Neural crest cell (in vitro differentiated cells): ENCODE measurements at places on chromosomes 4 and X. TPM values are rescaled to one million over a fixed set of nuclear protein-coding genes. Genes with fewer than 3 reads are reported as not detected.

DNA sequence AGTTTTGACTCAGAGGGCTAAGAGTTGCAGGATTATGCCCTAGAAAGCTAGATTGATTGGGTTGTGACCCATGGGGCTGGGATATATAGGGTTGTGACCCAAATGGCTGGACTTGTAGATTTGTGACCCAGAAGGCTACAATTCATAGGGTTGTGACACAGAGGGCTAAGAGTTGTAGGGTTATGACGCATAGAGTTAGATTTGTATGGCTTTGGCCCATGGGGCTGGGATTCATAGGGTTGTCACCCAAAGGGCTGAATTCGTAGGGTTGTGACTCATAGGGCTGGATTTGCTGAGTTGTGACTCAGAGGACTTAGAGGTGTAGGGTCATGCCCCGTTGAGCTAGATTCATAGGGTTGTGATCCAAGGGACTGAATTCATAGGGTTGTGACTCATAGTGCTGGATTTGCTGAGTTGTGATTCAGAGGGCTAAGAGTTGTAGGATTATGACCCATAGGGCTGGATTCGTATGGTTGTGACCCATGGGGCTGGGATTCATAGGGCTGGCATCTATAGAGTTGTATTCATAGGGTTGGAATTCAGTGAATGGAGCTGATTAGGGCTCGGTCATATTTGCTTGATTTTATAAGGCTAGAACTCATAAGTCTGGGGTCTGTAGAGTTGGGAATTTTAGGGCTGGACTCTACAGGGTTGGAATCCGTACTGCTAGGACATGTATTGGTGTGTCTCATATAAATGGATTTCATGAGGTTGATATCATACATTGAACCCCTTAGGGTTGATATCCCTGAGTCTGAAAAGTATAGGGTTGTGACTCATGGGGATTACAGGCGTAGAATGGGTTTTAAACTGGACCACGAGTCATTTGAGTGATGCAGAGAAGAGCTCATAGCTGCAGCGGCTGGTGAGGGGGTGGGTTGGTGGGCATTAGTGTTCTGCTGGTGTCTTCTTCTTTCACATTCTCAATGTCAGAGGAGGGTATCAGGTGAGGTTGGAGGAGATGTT, 125.7 kb downstream of the CRLF2 start:
- H3K27me3 ChIP-seq, result peaks cover 17% of the 10 kb centered on the region
- H3K4me1 ChIP-seq, result no peaks in the 10 kb centered on the region
- no peak overlapping the region for H3K4me3 ChIP-seq
- H3K36me3 ChIP-seq, result peaks cover 10% of the 10 kb centered on the region
- DNase-seq, result no peak
- no peak overlapping the region for H3K27ac ChIP-seq

DNA sequence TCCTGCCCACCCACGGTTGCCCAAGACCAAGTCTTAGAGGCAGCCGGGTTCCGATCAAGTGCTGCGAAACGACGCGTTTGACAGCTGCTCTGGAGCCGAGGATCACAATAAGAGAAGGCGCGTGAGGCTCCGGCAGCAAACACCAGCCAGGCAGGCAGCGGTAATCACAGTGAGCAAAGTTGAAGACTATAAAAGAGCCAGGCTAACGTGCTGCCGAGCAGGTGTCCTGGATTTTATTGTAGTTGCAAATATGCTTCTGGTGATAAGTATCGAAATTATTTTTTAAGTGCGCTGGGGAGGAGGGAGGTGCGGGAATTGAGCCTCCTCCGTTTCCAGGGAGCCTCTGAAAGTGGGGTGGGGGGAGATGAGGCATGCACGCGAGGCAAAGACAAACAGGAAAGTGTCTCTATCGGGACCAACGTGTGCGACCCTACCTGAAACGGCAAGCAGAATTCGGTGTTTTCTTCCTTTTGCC, 590 bp downstream of the GABRA2 start:
- H3K27me3 ChIP-seq, result peaks cover 80% of the 10 kb centered on the region
- peaks cover 19% of the 10 kb centered on the region for H3K4me1 ChIP-seq
- peak; percentile 12 for DNase-seq
- no peaks in the 10 kb centered on the region for H3K36me3 ChIP-seq
- peak overlapping the region; percentile 90 for H3K4me3 ChIP-seq
- H3K27ac ChIP-seq, result no peak overlapping the region

The ABLIM2 gene
- 3.8 and 6.8 TPM in 2 replicates for total RNA-seq

The CLTRN gene
- 0.80 and 1.1 TPM in 2 replicates for total RNA-seq

GRCh38 chr4:2663275-2663674, 92.9 kb downstream of the TNIP2 start:
- H3K36me3 ChIP-seq, result peaks cover 18% of the 10 kb centered on the region
- no peaks in the 10 kb centered on the region for H3K27me3 ChIP-seq
- no peaks in the 10 kb centered on the region for H3K4me1 ChIP-seq
- no peak overlapping the region for H3K4me3 ChIP-seq
- no peak overlapping the region for H3K27ac ChIP-seq

The CCDC110 gene
- total RNA-seq, result 0.14 and 0.16 TPM in 2 replicates

DNA sequence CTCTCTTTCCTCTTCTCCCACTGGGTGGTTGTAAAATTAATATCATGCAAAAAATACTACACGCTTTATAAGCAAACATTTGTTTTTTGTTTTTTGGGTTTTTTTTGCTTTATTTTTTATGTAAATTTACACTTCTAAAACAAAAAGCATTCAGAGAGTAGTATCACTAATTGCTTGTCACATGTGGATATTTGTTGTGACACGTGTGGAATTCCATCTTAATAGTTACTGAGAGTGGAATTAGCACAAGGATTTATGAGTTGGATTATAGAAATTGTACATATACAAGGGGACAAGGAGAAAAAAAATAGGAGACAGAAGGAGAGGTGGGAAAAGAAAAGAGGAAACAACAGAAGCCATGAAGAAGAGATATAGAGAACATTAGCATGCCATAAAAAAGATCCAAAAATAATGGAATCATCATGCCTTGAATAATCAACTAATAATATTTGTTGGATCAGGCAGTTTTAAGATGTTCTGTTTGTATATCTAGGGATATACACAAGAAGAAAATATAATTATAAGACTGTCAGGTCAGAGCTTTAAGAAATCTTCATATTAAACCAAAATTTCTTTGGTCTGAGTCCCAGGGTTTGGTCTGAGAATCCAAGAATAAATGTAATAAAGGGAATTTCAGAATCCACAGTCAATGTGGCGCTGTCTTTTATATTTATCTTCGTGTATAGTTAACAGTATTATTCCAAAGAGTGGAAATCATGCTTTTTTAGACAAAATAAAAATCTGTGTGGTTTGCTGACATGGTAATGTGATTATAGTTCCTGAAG, 98.5 kb upstream of the INTU start:
- no peak overlapping the region for H3K4me3 ChIP-seq
- no peaks in the 10 kb centered on the region for H3K36me3 ChIP-seq
- no peak for DNase-seq
- no peaks in the 10 kb centered on the region for H3K27me3 ChIP-seq
- peaks cover 5% of the 10 kb centered on the region for H3K4me1 ChIP-seq

DNA sequence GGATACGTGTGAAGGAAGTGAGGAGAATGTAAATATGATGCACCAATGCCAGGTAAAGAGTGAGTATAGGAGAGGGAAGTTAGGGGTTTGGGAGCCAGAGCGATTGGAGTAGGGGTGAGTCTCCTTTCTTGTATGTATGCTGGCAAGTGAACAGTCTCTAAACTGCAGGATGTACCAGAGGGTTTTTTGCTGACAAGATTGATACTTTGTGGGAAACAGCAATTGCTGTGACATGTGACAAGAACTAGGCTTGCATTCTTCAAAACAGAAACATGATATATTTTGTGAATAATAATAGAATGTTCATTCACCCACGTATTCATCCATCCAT, 706 bp downstream of the CHIC1 start:
- peak overlapping the region; percentile 99 for H3K27ac ChIP-seq
- H3K4me3 ChIP-seq, result peak overlapping the region; percentile 93
- DNase-seq, result no peak
- no peaks in the 10 kb centered on the region for H3K27me3 ChIP-seq
